GM12878 (cell line): ENCODE measurements at places on chromosomes 4 and X. TPM values are rescaled to one million over a fixed set of nuclear protein-coding genes. Genes with fewer than 3 reads are reported as not detected.

The SULT1B1 gene
- total RNA-seq = 0.05 TPM in 1 of 2 replicates, not detected in the other

DNA sequence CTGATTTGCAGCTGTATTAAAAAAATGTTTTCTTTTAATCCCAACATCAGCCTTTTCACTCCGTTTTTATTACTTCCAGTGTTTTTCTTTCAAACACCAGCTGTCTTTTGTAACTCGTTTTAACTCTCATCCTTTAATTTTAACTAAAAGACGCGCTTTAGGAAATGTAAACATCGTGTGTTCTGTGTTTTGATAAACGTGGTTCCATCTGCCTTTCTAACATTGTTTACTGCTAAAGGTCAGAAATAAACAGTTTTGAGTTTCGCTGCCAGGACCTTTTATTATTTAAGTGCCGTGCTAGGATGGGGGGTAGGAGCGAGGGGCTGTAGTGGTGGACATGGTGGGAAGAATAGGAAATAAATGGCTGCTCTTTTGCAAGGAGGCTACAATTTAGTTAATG lies 1.5 kb downstream of the N4BP2 start:
- DNase-seq = no peak
- peaks cover 10% of the 10 kb centered on the region for H3K4me1 ChIP-seq

The SYP gene
- 0.48 and 0.49 TPM in 2 replicates for total RNA-seq

DNA sequence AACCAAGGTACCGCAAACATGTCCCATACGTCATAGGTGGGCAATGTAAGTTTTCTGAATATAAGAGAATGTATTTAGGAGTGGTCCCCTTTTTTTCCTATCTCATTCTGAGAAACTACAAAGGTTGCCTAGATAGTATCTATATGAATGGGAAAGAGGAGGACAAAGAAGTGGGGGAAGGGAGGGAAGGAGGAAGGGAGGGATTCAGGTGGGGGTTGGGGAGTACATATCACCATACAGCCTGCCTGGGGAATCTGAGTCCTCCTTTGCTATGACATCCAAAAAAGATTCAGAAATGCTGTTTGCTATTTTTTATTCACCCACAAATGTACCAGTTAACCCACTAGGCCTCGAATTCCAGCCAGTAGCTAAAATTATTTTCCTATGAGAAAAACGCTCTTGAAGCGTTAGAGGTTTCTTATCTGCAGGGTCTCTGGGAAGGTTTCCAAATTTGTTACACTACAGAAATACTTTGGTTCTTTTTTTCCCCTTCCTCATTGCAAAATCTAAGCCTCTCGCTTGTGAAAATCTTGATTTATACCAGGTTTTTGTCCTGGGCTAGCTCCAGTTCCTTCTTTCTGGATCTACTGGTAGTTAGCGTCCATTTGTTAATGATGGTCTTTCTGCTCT lies 212.9 kb downstream of the NSUN7 start:
- no peak overlapping the region for H3K27ac ChIP-seq
- no peak overlapping the region for H3K4me3 ChIP-seq
- H3K27me3 ChIP-seq = no peaks in the 10 kb centered on the region
- H3K36me3 ChIP-seq = no peaks in the 10 kb centered on the region; the same call in 1 of the 2 replicates
- no peak for DNase-seq

DNA sequence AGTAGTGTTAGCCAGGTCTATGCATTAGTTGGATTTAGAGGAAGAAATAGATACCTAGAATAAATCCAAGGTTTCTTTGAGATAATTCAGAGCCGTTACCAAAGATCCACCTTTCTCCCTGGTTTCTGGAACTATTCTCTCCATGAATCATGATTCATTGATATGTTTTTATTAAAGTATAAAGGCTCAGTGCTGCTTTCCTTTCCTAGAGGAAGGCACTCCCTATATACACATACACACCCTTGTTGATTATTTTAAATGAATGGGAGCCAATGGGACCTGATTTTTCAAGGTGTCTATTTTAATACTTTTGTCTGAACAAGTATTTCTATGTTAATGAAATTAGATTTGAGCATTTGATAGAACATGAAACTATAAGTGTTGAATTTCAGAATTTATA lies 146.8 kb upstream of the SPRY1 start:
- no peaks in the 10 kb centered on the region for H3K36me3 ChIP-seq
- H3K27me3 ChIP-seq = no peaks in the 10 kb centered on the region
- no peak overlapping the region for H3K27ac ChIP-seq

The BLOC1S4 gene
- 18.0 and 20.4 TPM in 2 replicates for total RNA-seq

- no peaks in the 10 kb centered on the region for H3K4me1 ChIP-seq
- no peak overlapping the region for H3K27ac ChIP-seq
- DNase-seq = no peak
- no peaks in the 10 kb centered on the region for H3K36me3 ChIP-seq
- H3K4me3 ChIP-seq = no peak overlapping the region
Observed at GRCh38 chr4:117577686-117578311, 456.5 kb upstream of the NDST3 start.

- H3K27ac ChIP-seq = no peak overlapping the region
- H3K27me3 ChIP-seq = no peaks in the 10 kb centered on the region
- no peak overlapping the region for H3K4me3 ChIP-seq
- no peak for DNase-seq
- no peaks in the 10 kb centered on the region for H3K36me3 ChIP-seq
- no peaks in the 10 kb centered on the region for H3K4me1 ChIP-seq
Observed at GRCh38 chrX:5870238-5870637, 358.4 kb downstream of the NLGN4X start.

The PDZD4 gene
- total RNA-seq = 0.15 TPM in 1 of 2 replicates, not detected in the other

GRCh38 chr4:161949946-161950725 lies 213.7 kb downstream of the FSTL5 start:
- no peaks in the 10 kb centered on the region for H3K4me1 ChIP-seq
- H3K36me3 ChIP-seq = no peaks in the 10 kb centered on the region
- H3K27me3 ChIP-seq = no peaks in the 10 kb centered on the region
- H3K4me3 ChIP-seq = no peak overlapping the region
